H7 (cell line): ENCODE measurements at places on chromosomes 12 and 14.
A peak's percentile ranks its signal among the peaks of the same experiment; 100 is the strongest.

DNA sequence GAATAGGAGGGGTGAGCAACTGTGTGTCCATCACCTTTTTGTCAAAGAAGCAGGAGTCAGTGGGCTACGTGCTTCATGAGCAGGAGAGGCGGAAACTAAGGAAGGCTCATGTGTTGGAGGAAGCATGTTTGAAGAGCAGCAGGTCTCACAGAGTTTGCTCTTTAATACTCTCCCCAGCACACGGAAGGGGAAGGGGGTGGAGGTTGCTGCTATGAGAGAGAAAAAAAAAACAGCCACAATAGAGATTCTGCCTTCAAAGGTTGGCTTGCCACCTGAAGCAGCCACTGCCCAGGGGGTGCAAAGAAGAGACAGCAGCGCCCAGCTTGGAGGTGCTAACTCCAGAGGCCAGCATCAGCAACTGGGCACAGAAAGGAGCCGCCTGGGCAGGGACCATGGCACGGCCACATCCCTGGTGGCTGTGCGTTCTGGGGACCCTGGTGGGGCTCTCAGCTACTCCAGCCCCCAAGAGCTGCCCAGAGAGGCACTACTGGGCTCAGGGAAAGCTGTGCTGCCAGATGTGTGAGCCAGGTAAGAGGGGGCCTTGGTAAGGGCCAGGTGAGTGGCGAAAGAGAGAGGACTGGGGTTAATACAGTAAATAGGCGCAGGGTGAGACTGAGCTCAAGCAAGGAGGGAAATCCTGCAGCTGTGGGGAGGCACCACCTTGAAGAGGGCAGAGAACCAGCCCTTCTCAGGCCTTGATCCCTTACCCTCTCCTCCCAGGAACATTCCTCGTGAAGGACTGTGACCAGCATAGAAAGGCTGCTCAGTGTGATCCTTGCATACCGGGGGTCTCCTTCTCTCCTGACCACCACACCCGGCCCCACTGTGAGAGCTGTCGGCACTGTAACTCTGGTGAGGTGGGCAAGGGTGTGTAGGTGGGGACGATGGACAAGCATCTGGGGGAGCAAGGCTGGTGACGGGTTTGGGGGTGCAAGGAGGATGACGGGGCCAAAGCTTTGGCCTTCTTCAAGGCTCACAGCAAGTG is at the start of gene CD27:
CD27 (plus strand) TSS at position 252 of the 985 bp plus-strand sequence; CDS start at position 393, 141 bp downstream.
- DNase-seq: no peak

GRCh38 chr14:72002731-72003130 is 70.5 kb downstream of the RGS6 start:
- no peak for DNase-seq

DNA sequence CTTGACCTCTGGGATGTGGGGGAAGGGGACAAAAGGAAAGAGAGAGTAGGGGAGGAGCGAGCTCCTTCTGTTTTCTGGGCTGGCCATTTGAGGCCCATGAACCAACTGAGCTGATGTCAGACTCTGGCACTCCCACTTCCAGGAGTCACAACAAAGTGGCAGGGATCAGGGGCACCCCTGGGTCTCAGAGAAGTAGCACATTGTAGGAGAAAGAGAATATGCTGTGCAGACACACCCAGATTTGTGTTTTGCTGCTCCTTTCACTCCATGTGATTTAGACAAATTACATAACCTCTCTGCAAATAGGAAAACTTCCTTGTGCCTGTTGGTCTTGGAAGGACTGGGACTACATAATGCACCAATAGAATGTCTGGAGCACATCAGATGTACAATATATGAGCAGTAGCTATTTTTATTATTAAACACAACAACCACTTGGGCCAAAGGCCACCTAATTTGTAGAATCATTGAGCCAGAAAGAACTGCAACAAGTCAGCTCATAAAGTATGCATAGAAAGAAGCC is 265.5 kb downstream of the ZFP36L1 start:
- no peak for DNase-seq

DNA sequence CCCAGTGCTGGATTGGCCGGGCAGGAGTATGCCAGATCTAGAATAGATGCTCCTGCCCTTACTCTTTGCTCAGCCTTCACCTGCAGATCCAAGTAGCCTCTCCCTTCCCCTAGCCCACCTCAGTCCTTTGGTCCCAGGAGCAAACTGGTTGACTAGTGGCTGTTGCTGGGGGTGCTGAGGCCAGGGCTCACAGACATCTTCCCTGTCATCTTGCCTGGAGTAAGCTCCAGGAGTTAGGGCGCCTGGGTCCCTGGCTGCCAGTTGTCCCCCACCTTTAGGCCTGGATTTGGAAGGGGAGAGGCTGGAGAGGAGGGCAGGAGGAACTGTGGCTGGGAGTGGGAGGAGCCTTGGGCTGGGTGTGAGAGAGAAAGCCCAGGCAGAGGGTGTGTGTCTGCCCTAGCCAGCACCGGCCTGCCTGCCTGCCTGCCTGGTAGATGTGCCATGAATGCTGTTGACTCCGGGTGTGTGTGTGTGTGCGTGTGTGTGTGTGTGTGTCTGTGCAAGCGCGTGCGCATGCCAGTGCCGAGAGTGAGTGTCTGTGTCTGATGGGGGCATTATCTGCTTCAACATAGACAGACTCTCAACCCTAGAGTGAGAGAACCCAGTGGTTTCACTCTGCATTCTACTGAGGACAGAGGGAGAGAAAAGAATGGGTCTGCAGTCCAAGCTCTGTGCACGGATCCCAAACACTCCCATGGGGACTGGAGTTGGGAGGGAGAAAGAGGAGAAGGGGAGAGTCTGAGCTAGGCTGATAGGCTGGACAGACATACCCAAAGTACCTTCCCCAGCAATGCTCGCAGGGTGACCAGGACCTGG is 845 bp upstream of the RARG start:
- DNase-seq: peak; percentile 86

- no peak for DNase-seq
Measured at GRCh38 chr14:76501156-76501720, 125.3 kb downstream of the ESRRB start.

- peak; percentile 12 for DNase-seq
Measured at GRCh38 chr14:22039938-22040780, 366.5 kb upstream of the OR4E1 start.

- no peak for DNase-seq
Measured at GRCh38 chr12:65885312-65885711, 61.0 kb downstream of the HMGA2 start.

- no peak for DNase-seq
Measured at GRCh38 chr12:98295681-98296080, 219.7 kb upstream of the TMPO start.

DNA sequence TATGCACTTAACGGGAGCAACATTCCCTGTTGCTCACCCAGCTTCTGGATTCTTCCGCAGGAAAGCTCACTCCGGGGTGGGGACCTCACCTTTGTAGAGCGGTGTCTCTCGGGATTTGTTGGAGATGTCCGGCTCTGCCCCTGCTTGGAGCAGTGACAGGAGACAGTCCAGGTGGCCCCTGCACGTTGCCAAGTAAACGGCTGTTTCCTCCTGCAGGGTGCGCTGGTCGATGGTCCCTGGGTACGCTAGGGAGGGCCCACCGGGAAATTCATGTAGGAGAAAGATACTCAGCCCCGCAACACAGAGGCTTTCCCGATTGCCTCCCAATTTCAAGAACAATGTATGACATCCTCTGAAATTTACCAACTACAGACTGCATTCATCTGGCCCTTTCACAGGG is 23.1 kb downstream of the ASB2 start:
- DNase-seq: peak; percentile 89
